Right lung (tissue), 10 donors: ENCODE measurements at places on chromosomes 7 and 10.

- DNase-seq: no peak
Observed at GRCh38 chr7:103664577-103664976, 218.6 kb upstream of the SLC26A5 start.

- no peak for DNase-seq
Observed at GRCh38 chr7:96297876-96298275, 24.0 kb downstream of the SLC25A13 start.

DNA sequence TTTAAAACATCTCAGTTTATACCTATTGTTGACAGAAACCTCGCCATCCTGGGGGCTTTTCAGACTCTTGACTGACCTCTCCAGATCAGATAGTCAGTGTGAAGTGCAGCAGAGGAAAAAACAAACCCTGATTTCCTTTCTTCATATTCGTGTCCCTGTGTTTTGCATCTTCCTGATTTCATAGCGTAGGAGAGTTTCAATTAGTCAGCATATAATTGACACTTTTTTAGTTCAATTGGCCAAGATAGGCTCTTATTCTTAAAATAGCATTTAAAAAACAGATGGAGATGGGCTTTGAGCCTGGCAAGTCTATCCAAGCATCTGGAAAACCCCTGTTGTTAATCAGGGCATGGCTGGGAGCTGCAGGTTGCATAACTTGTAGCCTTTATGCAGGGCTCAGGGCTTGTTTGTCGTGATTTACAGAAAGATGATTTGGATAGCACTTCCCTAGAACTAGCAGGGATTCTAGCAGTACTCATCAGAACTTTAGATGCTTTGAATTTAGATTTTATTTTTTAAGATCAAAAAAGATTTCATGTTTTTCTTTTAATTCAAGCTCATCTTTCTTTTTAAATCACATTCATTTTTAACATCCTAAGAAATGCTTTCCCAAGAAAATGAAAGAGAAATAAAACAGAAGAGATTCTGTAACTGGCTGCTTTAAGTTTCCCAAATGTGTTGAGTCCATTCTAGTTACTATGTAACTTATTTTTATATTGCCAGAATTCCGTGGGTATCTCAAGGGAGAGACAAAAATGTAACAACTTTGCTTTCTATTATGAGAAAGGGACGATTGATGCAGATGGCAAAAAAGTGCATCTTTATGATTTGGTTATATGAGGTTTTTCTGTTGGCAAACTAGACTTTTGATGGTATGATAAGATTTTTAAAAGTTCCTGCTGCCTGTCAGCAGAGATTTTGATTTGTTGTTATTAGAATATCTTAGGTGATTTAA lies 270.8 kb upstream of the FZD8 start:
- DNase-seq: no peak

DNA sequence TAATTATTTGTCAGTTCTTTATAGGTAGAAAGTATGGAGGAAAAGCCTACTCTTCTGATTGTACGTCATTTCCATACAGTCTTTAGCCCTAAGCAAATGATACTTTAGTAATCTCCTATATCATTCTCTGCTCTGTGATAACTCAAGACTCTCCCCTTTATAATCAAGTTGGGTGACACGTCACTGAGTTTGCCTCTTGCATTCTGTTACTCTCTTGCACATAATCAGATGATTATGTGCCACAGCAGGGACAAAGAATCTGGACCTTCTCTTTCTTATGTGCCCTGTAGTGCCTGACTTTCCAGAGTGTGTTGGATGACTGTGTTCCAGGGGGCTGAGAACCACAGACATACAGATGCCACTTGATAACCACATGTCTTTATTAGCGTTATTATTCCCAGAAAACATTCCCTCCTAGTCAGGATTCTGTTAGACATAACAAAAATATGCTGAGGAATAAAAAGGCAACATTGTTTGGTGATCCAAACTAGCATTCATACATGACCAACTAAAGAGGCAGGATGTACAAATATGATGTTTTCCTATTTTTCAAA lies 116.4 kb upstream of the HGF start:
- no peak for DNase-seq

DNA sequence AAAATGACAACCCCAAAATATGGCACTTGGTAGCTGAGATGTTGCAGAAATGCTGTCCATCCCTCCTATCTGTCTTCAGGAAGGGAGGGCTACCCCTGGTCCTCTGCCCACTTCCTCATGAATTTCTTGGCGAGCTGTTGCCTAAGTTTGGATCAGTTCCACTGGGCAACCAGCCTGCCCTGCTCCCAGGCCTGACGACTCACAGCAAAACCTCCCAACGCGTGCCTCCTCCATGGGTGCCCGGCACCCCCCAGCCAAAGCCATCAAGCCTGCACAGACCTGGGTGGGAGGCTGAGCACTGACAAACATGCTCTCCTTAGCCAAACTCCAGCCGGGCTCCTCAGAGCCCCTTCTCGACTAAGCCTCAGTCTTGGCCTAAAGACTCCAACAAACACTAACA lies 8.9 kb downstream of the VSTM4 start:
- peak; percentile 23 for DNase-seq

DNA sequence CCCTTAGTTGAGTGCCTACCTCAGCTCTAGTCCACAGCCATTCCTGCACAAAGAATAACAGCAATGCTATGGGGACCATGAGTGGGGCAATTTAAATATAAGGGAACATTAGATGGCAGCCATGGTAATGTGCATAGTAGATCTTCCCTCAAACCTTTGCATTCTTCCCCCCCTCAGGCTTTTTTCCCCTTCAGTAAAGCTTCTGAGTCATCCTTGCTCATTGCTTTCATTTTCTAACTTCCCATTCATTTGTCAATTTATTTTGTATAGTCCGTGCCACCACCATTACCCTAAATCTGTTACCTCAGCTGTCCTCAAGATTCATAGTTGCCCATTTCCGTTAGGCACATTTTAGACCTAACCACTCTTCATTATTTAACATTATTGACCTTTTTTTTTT lies 10.7 kb downstream of the HECTD2 start:
- no peak for DNase-seq

DNA sequence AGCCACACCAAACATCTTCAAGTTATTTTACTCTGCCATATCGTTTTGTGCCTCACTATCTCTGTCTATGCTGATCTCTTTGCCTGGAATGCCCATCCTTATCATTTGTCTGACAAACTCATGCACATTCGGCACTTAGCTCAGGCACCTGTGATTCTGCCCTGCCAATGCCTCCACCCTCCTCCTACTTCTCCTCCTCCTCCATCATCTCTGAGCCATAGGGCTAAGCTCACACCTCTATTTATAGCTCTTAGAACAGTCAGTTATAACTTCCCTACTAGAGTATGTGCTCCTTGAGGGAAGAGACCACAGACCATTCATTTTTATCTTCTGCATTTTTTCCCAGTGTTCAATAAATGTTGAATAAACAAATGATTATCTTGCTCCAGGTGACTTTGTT lies 51.2 kb upstream of the CDK13 start:
- no peak for DNase-seq

DNA sequence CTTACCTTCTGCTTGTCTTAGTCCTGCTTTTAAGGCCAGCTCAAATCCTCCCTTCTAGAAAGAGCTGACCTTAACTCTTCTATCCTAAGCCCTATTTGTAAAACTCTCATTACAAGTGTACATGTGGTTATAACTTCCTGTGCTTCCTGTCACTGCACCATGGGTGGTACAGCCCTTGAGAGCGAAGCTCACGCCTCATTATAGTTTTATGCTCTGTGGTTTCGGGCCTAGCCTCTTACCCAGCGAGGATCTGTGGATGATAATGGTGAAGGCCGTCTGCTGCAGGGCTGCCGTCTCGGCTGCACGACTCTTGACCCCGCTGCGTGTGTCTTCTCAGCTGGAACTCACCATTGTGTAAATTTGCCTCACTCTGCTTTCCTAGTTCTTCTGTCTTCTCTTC lies 74.6 kb downstream of the CUL1 start:
- no peak for DNase-seq
